ENCODE measurements at places on chromosomes 16 and 17. TPM values are rescaled to one million over a fixed set of nuclear protein-coding genes. Genes with fewer than 3 reads are reported as not detected.

The KRTAP3-2 gene
- not detected for total RNA-seq

- no peaks in the 10 kb centered on the region for H3K27me3 ChIP-seq
- H3K36me3 ChIP-seq: no peaks in the 10 kb centered on the region
- H3K4me3 ChIP-seq: no peak overlapping the region
- no peaks in the 10 kb centered on the region for H3K4me1 ChIP-seq
Observed at GRCh38 chr16:56482683-56483236, 31.4 kb downstream of the OGFOD1 start.

The WNT3 gene
- 8.8 TPM for total RNA-seq

The RHBDL1 gene
- total RNA-seq: 2.9 TPM

DNA sequence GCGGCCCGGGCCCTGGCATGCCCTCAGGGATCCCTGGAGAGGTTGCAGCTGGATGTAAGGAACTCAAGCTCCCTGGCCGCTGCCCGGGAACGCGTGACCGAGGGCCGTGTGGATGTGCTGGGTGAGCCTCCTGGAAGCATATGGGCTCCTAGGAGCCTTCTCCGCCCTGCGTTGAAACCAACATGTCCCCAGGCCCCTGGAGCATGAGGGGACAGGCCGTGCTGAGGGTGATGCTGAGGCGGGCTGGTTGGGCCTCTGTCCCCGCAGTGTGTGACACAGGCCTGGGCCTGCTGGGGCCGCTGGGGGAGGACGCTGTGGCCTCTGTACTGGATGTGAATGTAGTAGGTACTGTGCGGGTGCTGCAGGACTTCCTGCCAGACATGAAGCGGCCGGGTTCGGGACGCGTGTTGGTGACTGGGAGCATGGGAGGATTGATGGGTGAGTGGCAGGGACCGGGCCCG lies 5.7 kb upstream of the HSD17B1 start:
- H3K36me3 ChIP-seq: peaks cover 1% of the 10 kb centered on the region
- H3K27ac ChIP-seq: peak overlapping the region; percentile 25
- H3K4me3 ChIP-seq: no peak overlapping the region
- DNase-seq: no peak
- H3K4me1 ChIP-seq: peaks cover 5% of the 10 kb centered on the region
- H3K27me3 ChIP-seq: no peaks in the 10 kb centered on the region

DNA sequence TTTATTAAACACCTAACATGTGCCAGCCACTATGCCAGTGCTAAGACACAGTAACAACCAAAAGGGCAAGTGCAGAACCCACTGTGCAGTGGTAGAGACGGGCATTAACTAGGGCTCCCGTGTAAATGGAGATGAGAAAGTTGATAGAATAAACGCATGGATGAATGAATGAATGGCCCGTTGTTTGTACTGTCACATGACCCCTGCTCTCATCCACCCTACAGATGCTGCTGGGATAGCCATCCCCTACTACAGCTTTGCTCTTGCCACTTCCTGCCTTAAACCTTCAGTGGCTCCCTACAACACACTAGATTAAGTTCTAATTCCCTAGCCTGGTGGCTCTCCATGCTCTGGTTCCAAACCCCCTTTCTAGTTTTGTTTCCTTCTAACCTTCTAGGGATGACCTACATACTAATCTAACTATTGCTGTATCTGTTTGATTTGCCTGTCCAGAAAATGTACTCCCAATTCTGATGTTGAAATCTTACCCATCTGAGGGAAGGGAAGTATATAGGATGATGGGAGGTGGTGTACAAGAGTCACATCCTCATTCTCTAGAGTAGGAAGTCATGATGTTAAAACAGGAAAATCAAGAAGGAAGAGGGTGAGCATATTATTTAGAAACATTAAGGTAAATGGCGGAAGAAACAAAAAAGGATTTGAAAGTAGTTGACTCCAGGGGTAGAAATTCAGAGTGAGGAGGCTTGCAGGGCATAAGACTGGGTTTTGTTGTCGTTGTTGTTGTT lies 11.4 kb upstream of the TNRC6C start:
- no peak for DNase-seq
- no peak overlapping the region for H3K27ac ChIP-seq
- no peaks in the 10 kb centered on the region for H3K4me1 ChIP-seq

- no peaks in the 10 kb centered on the region for H3K36me3 ChIP-seq
- no peak overlapping the region for H3K27ac ChIP-seq
- no peak for DNase-seq
- no peaks in the 10 kb centered on the region for H3K4me1 ChIP-seq
Observed at GRCh38 chr16:21125191-21125590, 25.5 kb downstream of the DNAH3 start.

The PRR35 gene
- 0.14 TPM for total RNA-seq

DNA sequence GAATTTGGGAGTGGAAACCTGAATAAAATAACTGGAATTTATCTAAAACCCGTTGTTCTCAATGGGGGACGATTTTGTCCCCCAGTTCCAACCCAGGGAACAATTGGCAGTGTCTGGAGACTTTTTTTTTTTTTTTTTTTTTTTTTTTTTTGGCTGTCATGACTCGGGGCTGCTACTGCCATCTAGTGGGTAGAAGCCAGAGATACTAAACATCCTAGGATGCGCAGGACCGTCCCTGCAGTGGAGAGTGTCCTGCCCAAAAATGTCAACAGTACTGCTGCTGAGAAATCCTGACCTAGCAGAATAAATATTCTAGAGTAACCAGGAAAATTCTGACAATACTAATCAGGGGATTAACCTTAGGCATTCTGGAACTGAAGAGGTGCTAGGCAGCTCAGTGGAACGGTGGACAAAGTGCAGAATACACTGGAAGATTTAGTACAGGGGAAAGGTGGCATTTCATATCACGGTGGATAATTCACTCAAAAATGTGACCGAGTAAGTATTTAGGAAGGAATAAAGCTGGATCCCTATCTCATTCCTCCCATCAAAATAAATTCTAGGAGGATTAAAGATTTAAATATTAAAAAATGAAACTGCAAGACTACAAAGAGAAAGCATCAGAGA lies 107.6 kb downstream of the SPECC1 start:
- no peak overlapping the region for H3K27ac ChIP-seq
- peak; percentile 57 for DNase-seq
- no peaks in the 10 kb centered on the region for H3K36me3 ChIP-seq
- H3K4me3 ChIP-seq: no peak overlapping the region
